Regular cardiac myocyte (primary cell): ENCODE measurements at places on chromosomes 12 and 14. TPM values are rescaled to one million over a fixed set of nuclear protein-coding genes. Genes with fewer than 3 reads are reported as not detected.

The ISCU gene
- total RNA-seq = 109 and 172 TPM in 2 replicates

The KLRK1 gene
- total RNA-seq = not detected in 2 replicates

The E2F7 gene
- total RNA-seq = 18.6 and 28.6 TPM in 2 replicates

The ADGRD1 gene
- 0.38 and 1.1 TPM in 2 replicates for total RNA-seq

The TRHDE gene
- total RNA-seq = 0.38 and 1.7 TPM in 2 replicates

The CIDEB gene
- 1.5 and 1.7 TPM in 2 replicates for total RNA-seq

The DCAF4 gene
- 7.9 and 25.7 TPM in 2 replicates for total RNA-seq

The NR1H4 gene
- 0.19 TPM in 1 of 2 replicates, not detected in the other for total RNA-seq

The RNASE7 gene
- not detected in 2 replicates for total RNA-seq

The SELPLG gene
- total RNA-seq = 0.85 and 1.3 TPM in 2 replicates

The RD3L gene
- total RNA-seq = not detected in 2 replicates

The SLC10A1 gene
- total RNA-seq = not detected in 2 replicates

The USP5 gene
- 77.8 and 123 TPM in 2 replicates for total RNA-seq

The ACOT4 gene
- total RNA-seq = 0.77 and 1.4 TPM in 2 replicates

The LTA4H gene
- total RNA-seq = 60.0 and 123 TPM in 2 replicates

The IAPP gene
- 0.96 TPM in 1 of 2 replicates, not detected in the other for total RNA-seq

The SYCP3 gene
- under 0.01 and 0.85 TPM in 2 replicates for total RNA-seq

The PCED1B gene
- 0.56 and 1.2 TPM in 2 replicates for total RNA-seq

The TMPRSS12 gene
- total RNA-seq = not detected in 2 replicates

The NAB2 gene
- 49.6 and 63.6 TPM in 2 replicates for total RNA-seq

The GPRC5D gene
- total RNA-seq = not detected in 2 replicates

The MYO1H gene
- total RNA-seq = not detected in 2 replicates

The GLT8D2 gene
- total RNA-seq = 14.8 and 27.1 TPM in 2 replicates

The BDKRB2 gene
- 0.58 and 11.0 TPM in 2 replicates for total RNA-seq

The ATL1 gene
- total RNA-seq = 1.7 and 8.5 TPM in 2 replicates

The MUCL1 gene
- not detected in 2 replicates for total RNA-seq
